ENCODE measurements at places on chromosomes 2 and 18.

DNA sequence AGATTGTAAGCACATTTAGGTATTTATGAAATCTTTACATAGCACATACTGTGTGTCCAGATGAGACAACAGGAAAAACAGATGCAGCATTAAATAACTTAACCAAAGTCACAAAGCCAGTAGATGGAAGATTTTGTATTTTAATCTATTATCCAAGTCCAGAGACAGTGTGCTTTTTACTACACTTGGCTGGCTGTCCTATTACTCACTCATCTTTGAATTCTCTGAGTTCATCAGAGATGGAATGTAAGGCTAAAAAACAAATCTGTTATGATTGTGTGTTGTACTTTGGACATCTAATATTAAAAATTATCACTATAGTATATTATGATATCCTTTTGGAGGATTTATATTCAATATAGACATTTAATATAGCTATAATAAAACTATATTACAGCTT is 1189.4 kb downstream of the DSC3 start:
- DNase-seq = no peak

GRCh38 chr2:150983314-150983897 is 278.3 kb downstream of the RBM43 start:
- no peak for DNase-seq

GRCh38 chr2:200609028-200609614 is 23.3 kb downstream of the AOX1 start:
- no peak for DNase-seq

DNA sequence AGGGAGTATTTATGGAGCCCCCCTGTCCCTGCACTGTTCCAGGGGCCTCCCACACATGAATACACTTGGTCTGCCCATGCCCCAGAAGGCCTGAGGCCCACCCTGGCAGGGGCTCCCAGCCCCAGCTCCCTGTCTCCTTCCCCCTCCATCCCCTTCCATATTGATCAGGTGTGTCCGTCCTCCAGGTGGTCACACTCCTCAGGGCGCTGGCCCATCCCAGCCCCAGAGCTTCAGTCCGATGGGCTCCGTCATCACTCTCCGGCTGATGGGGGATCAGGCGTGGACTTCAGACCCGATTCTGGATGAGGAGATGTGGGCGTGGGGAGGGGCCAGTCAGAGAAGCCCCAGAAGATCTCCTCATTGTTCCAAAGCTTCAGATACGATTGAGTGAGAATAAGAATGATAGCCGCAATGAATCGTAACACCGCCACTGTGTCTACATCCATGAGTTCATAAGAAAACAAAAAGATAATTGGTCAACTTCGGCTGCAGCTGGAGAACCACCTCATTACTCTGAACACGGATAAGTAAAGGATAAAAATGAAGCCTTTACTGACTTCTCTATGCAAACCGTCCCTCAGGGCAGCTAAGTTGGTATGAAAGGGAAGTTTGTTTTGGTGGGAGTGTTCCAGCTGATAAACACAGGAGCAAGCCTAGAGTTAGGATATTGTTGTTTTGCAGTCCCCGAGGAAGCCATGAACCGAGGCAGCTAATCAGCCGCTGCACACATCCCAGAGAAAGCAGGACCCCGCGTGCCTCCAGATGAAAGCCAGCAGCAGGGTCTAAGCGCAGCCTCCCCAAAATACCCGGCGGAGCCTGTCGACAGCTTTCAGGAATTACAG is 279.5 kb downstream of the NDUFA10 start:
- no peak for DNase-seq

DNA sequence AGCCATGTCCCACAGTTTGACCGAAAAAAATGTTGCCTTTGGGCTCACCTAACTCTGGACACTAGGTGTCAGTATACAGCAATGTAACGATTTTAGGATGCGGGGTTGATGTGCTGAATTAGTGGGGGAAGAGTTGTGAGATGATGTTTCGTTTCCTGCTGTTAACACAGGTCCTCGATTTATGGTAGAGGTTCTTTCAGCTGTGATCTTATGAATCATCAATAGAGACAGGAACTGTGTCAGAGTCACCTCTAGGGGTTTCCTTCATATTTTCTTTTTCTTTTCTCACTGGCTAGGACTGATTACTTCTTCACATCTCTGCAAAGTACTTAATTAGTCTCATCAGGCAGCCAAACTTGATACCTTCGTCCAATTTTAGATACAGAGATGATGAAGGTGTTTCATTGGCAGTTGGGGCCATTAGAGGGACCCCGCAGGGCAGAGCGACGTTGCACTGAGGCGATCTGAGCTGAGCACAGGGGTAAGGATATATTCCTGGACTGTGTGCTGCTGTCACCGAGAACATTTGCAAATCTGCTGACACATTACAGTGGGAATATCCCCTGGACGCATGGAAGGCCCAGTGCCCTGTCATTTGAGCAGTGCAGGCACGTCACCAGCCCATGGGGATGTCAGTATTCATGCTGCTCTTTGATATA is 10.2 kb upstream of the MMADHC start:
- peak; percentile 18 for DNase-seq

DNA sequence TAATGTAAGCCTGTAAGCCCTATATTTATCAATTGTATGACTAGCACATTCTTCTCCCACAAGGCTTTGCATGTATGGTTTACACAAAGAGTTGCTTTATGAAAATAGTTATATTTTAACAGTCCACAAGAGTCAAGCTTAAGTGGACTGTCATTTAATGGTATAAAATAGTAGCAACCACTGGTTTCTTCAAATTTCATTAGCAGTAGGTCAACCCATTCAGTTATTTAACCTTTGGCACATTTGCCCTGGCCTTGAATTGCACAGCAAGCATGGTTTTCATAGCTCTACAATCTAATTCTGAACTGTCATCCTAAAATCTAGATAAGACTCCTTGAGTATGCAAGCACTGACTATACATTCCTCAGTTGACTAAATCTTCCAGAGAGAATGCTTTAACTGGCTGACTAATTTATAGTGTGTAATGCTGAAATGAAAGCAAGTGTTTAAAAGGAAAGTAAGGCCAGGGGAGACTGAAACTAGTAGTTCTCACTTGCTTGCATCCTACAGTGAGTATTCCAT is 1.8 kb downstream of the DPP4 start:
- DNase-seq = no peak

DNA sequence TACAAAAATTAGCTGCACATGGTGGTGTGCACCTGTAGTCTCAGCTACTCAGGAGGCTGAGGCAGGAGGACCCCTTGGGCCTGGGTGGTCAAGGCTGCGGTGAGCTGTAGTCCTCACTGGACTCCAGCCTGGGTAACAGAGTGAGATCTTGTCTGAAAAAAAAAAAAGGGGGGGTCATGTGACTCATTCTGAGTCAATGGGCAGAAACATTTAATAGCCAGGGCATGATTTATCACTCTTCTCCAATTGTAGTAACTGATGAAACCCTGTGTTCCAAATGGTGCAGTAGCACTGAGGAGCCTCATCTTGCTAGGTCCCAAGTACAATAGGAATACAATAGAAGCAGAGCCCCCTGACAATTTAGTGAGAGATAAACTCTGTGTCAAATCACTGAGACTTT is 78.9 kb upstream of the CCDC68 start:
- DNase-seq = no peak

DNA sequence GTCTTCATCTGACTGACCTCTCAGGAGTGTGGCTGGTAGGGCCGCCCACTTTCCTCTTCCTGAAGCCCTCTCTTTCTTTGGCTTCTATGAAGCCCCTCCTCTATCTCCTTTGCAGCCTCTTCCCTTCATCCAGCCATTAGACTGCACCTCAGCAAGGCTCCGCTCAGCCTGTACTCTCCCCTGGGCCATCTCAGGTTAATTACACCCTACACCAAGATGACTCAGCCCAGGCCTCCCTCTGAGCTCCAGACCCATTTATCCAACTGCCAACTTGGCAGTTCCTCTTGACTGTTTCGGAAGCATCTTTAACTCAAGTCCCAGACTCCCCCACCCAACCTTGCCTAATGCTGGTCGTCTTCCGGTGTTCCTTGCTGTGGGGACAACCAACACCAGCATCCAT is 5.8 kb upstream of the WNT6 start:
- DNase-seq = no peak

- no peak for DNase-seq
These were observed 69.6 kb downstream of the MAP4K4 start for GRCh38 chr2:101766871-101767739.

GRCh38 chr2:111185361-111186022 is 64.8 kb downstream of the BCL2L11 start:
- no peak for DNase-seq

DNA sequence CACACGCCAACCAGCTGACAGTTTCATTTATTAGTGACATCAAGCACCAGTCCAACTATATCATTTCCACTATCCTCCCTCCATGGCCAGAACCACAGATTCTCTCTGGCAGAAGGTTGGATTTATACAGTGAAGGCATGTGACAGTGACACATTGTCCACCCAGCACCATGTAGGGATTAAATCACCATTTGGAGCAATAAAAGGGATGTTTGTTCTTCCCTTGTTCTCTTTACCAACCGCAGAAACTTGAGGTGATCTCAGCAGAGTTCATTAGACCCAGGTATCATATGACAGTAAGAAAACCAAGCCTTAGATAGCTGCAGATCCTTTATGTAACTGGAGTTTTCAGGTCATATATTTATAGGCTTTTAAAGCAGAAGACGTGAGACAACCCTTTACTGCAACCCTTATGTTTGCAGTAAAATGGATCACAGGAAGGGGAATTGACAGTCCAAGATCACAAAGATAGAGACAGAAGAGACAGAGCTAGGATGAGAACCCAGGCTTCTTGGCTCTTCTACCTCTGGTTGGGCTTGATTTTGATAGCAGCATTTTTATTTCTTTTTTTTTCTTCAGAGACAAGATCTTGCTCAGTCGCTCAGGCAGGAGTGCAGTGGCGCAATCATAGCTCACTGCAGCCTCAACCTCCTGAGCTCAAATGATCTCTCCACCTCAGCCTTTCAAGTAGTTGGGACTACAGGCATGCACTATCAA is 80.1 kb downstream of the XDH start:
- DNase-seq = no peak
